ENCODE measurements at places on chromosomes 3 and 15.
A peak's percentile ranks its signal among the peaks of the same experiment; 100 is the strongest.

- no peak for DNase-seq
Measured at GRCh38 chr3:119809249-119810017, 27.5 kb downstream of the NR1I2 start.

GRCh38 chr3:152302521-152303021 lies 33.8 kb downstream of the MBNL1 start:
- no peak for DNase-seq

DNA sequence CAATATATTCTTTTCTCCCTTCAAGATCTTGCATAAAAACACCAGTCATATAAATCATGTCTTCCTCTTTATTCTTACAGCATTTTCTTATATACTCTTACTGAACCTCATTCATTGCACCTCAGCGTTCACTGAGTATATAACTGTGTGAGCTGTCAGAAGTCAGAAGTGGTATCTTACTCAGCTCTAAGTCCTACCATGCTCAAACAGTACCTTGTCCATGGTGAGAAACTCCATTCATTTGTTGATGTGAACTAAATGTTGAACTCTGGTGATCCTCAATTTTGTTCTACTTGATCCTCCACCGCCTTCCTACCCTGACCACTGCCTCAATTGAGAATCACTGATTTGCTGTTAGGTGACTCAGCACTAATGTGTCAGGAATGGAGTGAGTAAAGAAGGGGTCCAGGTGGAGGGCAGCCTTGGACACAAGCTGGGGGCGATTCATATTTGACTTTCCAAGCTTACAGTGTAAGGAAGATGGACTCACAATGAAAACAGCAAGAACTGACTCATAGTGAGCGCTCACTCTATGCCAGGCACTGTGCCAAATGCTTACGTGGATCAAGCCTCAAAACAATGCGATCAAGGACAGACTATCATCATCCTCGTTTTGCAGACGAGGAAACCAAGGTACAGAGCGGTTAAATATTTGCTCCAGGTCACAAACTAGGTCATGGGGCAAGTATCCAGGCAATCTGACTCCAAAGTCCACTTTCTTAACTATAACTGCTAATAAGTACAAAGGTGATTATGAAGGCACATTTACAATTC lies 13.5 kb upstream of the ZFYVE19 start:
- DNase-seq, result no peak

- no peak for DNase-seq
Measured at GRCh38 chr3:172355836-172356235, 92.4 kb downstream of the GHSR start.

DNA sequence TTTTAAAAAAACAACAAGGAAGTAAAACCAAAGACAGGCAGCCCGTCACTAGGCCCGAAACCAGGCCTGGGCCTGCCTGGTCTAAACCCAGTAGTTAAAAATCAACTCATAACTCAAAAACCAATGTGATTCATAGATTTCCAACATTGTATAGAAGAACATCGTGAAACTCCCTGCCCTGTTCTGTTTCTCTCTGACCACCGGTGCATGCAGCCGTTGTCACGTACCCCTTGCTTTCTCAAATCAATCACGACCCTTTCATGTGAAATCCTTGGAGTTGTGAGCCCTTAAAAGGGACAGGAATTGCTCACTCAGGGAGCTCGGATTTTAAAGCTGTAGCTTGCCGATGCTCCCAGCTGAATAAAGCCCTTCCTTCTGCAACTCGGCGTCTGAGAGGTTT lies 89.5 kb downstream of the DCLK3 start:
- DNase-seq, result no peak

GRCh38 chr3:37418357-37418756 lies 244.0 kb upstream of the LRRFIP2 start:
- DNase-seq, result no peak

GRCh38 chr3:35908366-35909232 lies 269.3 kb downstream of the ARPP21 start:
- peak; percentile 45 for DNase-seq

DNA sequence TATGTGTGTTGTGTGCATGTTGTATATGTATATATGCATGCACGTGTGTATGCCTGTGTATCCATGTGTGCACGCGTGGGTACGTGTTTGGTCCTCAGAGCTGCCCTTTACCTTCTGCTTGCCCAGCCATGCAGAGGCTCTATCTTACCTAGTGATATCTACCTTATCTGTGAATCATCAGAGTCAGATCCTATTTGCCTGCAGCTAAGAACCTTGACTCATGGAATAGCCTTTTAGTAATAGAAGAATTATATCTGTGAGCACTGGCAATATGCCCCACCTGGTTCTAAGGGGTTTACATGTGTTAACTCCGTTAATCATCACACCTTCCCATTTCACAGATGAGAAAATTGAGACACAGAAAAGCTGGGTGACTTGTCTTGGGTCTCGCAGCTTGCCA lies 11.0 kb downstream of the PGPEP1L start:
- no peak for DNase-seq

DNA sequence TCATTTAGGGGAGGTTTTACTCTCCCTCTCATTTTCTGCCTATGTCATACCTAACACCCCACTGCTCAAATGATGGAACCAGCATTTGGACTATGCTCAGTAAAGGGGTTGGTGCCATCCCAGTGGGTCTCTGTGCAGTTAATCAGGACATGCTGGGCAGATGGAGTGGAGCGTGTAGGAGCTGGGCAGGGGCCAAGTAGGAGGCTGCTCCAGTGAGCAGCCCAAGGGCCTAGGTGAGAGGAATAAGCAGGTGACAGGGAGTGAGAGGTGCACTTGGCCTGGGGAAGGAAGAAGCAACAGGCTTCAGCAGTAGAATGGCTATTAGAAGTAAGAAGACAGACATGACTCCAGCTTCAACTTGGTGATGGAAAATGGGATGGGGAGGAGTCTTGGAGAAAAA lies 72.2 kb downstream of the EPHB1 start:
- no peak for DNase-seq

GRCh38 chr15:74960995-74961588 lies 4.5 kb upstream of the RPP25 start:
- DNase-seq, result no peak

- DNase-seq, result no peak
Measured at GRCh38 chr3:43505351-43505750, 116.5 kb downstream of the ANO10 start.

DNA sequence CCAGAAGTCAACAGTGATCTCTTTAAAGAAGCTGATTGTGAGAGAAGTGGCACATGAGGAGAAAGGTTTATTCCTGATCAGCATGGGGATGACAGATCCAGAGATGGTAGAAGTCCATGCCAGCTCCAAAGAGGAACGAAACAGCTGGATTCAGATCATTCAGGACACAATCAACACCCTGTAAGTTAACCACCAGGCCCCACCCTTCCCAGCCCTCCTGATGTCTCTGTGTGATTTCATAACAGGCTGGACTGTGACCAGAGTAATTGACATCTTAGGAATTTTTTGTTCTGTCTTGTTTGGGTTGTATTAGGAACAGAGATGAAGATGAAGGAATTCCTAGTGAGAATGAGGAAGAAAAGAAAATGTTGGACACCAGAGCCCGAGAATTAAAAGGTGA lies 67.7 kb downstream of the KLHL25 start:
- no peak for DNase-seq

GRCh38 chr3:9278498-9278897 lies 29.1 kb upstream of the SRGAP3 start:
- DNase-seq, result no peak

DNA sequence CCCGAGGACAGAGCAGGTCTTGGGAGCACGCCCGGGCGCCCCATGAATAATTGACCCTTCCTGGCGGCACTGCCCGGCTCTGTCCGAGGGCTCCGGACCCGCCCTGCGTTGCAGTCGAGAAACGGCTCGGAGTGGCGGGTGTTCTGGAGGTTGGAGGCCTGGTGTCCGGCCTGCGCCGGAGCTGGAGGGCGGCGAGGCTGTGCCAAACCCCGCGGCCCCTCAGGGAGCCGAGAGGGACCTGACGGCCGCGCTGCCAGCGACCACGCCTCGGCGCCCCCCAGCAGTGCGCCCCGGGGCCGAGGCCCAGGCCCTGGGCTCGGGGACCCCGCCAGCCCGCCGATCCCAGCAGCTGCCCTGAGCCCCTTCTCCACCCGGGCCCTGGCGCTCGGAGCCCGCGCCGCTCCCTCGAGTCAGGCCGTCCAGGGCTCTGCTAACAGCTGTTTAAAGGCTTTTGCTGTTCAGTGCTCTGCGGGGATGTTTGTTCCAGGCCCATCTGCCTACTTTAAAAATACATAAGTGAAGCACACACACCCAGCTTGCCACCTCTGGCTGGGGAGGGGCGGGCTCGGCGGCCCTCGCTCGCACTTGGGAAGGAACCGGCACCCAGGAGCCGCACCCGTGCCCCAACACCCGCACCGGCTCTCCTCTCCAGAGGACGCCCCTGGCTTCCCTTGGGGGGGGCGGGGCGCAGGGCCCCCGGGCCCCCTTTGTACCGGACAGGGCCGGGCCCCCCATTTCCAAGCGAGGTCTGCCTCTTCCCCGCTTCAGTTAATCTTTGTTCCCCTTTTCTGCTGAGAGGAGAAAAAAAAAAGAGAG lies 730 bp upstream of the ZNF710 start:
- DNase-seq, result peak; percentile 56

- DNase-seq, result no peak
Measured at GRCh38 chr3:99249627-99250026, 348.1 kb upstream of the DCBLD2 start.

- no peak for DNase-seq
Measured at GRCh38 chr3:128274837-128275236, 121.6 kb downstream of the EEFSEC start.

DNA sequence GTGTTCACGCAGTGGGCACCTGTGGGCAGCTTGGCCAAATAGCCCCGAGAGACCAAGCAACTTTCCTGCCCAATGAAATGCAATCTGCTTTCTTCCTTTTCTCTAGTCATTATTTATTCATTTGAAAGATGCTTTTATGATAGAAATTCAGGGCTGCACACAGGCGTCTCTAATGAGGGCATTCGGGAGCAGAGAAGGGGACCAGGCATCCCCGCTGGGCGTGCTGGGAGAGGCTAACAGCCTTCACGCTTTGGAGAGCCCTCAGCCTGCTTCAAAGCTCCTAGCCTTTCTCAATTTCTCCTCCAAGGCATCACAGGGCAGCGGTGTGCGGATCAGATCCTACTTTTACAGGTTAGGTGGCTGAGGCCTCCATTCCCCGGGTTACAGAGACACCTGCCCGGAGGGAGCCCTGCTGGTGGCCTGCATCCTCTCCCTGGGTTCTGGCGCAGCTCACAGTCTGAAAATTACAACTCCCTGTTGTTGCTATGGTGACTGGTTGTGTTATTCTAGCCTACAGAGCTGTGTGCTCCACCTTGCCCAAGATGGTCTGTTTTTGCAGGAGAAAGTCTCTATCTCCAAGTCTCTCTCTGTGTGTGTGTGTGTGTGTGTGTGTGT lies 21.8 kb upstream of the KLF13 start:
- DNase-seq, result peak; percentile 60

DNA sequence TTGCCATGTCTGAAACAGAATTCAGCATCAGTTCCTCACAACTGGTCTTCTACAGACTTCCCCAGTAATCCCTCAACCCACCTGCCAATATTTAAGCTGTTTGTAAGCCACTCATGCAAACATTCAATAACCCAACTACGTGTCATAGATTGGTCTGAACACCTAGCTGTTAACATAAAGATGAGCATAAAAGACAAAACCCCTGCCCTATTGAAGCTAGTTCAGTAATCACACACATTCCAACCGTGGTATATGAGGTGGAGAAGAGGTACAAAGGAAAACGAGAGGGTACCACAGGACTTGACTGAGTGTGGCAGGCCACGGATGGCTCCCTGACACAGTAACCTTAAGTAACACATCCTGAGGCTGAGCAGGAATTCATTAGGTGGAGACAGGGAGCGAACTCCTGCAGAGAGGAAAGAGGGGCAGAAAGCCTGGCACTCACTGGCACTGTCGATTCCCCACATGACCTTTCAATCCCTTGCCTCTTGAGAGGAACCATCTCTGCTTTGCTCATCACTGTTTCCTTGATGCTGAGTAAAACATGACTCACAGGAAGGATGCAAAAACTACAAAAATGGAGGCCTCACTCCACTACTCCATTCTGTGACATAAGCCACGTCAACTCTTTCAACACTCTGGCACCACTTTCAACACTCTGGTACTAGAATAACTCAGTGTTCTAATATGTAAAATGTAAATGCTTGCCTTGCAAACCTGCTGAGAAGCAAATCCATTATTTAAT lies 31.3 kb downstream of the RPN1 start:
- no peak for DNase-seq

DNA sequence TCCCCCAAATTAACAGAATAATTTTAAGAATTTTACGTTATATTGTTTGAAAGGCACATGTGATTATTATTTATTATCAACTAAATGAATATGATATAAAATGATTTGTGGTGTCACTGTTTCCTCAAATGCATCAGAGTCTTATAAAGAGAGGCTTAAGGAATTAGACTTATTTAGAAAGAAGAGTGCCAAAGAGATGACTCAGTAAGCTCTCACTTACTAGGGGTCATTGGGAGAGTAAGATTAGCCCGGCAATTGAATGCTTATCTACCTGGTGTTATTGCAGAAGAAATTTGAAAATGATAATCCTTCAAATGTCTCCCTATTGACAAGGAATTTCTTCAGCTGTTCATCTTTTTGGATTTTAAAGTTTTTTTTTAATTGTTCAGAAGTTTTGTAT lies 408.7 kb downstream of the OXSM start:
- no peak for DNase-seq

DNA sequence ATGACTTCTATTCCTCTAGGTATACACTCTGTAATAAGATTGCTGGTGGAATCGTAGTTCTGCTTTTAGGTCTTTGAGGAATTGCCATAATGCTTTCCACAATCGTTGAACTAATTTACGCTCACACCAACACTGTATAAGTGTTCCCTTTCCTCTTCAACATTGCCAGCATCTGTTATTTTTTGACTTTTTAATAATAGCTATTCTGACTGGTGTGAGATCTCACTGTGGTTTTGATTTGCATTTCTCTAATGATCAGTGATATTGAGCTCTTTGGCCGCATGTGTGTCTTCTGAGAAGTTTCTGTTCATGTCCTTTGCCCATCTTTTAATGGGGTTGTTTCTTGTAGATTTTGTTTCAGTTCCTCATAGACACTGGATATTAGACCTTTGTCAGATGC lies 12.8 kb downstream of the NXPE3 start:
- DNase-seq, result no peak

DNA sequence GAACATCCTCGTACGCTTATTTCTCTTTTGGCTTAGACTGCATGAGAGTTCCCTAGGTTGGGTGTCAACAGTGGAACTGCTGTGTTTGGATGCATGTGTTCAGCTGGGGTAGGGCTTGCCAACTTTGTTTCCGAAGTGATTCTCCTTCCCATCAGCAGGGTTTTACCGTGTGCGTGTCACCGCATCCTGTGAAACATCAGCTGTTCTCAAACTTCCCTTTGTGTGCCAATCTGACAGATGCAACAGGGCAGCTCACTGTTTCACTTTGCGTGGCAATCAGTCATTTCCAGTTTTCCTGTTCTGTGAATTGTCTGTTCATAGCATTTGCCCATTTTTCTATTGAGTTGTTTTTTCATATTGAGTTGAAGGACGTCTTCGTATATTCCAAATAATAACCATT lies 218.8 kb downstream of the VPS13C start:
- DNase-seq, result no peak

Measured in NCI-H526 (cell line).